ENCODE measurements at places on chromosomes 6 and 20. TPM values are rescaled to one million over a fixed set of nuclear protein-coding genes. Genes with fewer than 3 reads are reported as not detected.

Gene SLC44A4
- 1.2 TPM for total RNA-seq

Gene CYP39A1
- total RNA-seq: 1.9 TPM

Gene GPRC6A
- 0.81 TPM for total RNA-seq

Gene PPP1R3G
- 17.1 TPM for total RNA-seq

Gene PPP1R14C
- total RNA-seq: 0.17 TPM

Gene ZSCAN16
- 4.2 TPM for total RNA-seq

Gene NMBR
- not detected for total RNA-seq

Gene KHDRBS2
- 0.42 TPM for total RNA-seq

Gene PGC
- not detected for total RNA-seq

Gene ILRUN
- total RNA-seq: 70.3 TPM

Gene OOEP
- total RNA-seq: 0.90 TPM

Gene LINC00237
- not detected for total RNA-seq

Gene OVOL2
- not detected for total RNA-seq

All from adrenal gland (tissue), 19 donors.